Fibroblast of skin of abdomen (primary cell): ENCODE measurements at places on chromosomes 1 and 21.

GRCh38 chr21:36015045-36015444 is 45.3 kb downstream of the SETD4 start:
- peak; percentile 82 for DNase-seq

GRCh38 chr1:232786845-232787455 is 18.3 kb upstream of the MAP10 start:
- no peak for DNase-seq

DNA sequence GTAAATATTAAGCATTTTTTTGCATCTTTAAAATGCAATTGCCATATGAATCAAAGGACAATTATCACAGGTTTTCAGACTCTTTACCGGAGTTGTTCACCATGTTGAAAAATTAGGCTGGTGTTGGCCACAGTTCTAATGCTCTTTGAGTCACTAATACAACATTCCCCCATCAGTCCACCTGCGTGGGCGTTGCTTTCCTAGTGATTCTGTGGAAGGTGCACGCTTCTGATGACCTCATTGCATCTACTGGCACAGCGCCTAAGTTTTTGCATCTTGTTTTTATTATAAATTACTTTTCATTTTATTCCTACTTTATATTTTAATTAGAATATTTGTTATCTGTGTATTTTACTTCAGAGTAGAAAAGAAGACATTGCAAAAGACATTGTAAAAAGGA is 4.7 kb upstream of the F5 start:
- DNase-seq = no peak

DNA sequence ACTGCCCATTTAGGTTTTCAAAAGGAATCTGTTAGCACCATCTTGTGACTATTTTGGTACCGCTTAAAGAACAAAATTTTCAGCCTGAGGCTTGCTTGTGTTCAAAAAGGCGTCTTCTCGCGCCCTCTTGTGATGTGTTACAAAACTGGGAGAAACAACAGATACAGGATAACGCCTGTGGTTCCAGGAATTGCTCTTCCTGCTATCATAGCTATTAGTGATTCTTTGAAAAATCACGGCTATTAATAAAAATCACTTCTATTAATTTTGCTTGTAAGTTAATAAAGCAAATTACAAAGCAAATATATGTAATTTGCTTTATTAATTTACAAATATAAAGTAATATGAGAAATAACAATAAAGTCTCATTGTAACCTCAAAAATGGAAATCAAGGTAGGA is 82.2 kb upstream of the ABCD3 start:
- DNase-seq = peak; percentile 89

DNA sequence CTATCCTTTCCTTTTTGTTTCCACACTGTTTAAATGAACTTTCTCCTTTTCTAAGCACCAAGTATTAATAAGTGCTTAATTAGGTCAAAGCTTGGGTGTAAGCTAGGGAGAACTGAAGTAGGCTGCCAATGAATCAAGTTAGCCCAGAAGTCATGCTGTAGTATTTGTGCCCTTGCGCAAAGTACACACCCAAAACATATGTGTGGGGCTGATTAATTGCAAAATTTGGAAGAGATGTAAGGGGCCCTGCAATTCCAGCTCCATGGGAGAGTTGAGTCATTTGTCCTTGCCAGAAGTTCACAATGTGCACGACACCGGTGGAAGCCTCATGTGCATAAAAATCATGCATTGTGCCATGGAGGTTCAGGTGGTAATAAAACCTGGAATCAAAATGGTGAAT is 18.6 kb upstream of the NTNG1 start:
- no peak for DNase-seq

DNA sequence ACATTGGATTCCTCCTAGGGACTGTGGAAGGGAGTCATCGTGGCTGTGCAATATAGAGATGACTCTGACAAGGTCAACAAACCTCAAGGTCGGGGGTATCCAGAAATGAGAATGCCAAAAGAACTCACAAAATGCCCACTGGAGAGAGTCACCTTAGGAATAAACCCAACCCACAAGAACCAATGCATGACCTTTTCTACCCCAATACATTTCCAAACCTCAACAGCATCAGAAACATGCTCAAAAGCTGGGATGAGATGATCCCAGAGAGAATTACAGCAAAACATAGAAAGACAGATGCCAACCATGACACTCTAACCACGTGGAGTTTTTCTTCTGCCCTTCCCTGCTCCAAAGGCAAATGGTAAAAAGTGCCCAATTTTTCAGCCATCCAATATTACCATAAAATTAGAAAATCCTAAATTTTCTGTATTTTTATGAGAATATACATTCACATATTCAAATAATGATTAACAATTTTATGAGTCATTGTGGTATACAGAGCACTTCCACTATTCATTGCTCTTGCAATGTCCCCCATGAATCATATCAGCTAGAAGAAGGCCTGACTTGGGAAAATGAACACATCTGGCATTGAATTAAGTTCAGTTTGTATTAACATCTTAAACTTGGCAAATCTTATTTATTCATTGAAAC is 88.2 kb upstream of the PALMD start:
- DNase-seq = peak; percentile 90

DNA sequence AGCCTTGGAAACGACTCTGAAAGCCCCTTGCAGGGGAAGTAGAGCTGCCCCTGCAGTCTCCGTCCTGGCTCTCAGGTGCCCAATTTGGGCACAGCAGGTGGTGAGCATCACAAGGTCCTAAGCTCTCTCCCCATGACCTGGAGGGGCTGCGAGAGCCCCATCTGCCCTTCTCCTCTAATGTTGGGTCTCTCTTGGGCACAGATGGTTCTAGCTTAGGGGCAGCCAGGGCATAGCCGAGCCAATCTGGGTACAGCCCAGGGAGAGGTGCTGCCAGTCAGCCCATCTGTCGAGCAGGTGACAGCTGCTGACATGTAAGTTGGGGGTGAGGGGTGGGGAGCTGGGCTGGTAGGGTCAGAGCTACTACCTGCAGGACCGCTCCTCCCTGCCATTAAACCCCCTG is 50.7 kb downstream of the SYT2 start:
- DNase-seq = no peak

- DNase-seq = no peak
These were observed 109.4 kb downstream of the RGS2 start for GRCh38 chr1:192918259-192918658.

GRCh38 chr1:191255354-191256054 is 777.8 kb upstream of the BRINP3 start:
- DNase-seq = no peak

- no peak for DNase-seq
These were observed 170.7 kb downstream of the PSMG1 start for GRCh38 chr21:39012326-39013230.

- DNase-seq = no peak
These were observed 261.7 kb downstream of the MATN1 start for GRCh38 chr1:30461640-30462039.

GRCh38 chr21:33551664-33552063 is 8.8 kb downstream of the SON start:
- no peak for DNase-seq

GRCh38 chr21:35274923-35275322 is 225.8 kb upstream of the RUNX1 start:
- no peak for DNase-seq

- DNase-seq = no peak
These were observed 23.1 kb downstream of the USP25 start for GRCh38 chr21:15752763-15753407.

GRCh38 chr1:200258447-200259375 is 151.1 kb downstream of the ZNF281 start:
- DNase-seq = peak; percentile 22

- no peak for DNase-seq
These were observed 50.1 kb downstream of the TUT4 start for GRCh38 chr1:52502789-52503188.

GRCh38 chr1:31033598-31033997 is 31.9 kb downstream of the PUM1 start:
- DNase-seq = no peak

GRCh38 chr1:44757420-44757819 is 17.8 kb downstream of the KIF2C start:
- no peak for DNase-seq

- no peak for DNase-seq
These were observed 18.8 kb downstream of the LBR start for GRCh38 chr1:225409051-225409450.

DNA sequence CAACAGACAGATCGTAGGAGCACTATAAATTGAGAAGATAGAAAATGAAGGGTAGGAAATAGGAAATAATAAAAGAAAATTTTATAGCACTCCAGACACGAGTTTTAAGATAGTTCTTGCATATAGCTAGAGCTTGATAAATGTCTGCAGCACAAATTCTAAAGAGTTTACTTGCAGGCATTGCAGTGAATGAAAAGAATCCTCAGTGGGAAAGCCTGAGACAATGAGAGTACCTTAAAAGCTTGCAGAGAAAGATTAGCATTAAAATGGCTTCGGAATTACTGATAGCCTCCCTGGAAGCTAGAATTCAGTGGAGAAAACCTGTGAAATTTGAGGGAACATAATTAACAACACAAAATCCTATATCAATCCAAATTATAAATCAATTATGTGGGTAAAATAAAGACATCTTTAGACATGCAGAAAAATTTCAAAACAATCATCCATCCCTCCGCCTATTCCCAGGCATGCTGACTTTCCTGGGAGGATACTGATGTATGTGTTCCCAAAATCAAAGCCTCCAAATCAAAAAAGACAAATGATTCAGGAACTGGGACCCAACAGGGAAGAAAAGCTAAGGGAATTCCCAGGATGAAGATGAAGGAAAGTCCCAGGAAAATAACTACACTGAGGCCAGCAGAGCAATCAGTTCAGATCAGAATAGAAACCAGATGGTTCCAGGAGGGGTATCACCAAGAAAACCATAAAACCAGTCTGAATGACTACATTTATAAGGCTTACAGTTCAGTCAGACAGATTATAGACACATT is 305.9 kb upstream of the USP25 start:
- no peak for DNase-seq

GRCh38 chr1:210441028-210441427 is 112.3 kb downstream of the HHAT start:
- DNase-seq = peak; percentile 11

GRCh38 chr1:176609556-176610408 is 146.8 kb downstream of the PAPPA2 start:
- DNase-seq = peak; percentile 62
